Activated T-helper 2 cell treated with anti-CD3 and anti-CD28 coated beads, Interferon-gamma antibody, Interleukin-2, Interleukin-4, amounts not matched to agents 10 μg/mL and 5 μg/mL and 100 μg/mL, durations not matched to agents 14 hours and 24 hours and 36 hours (primary cell): ENCODE measurements at places on chromosomes 3 and 15. TPM values are rescaled to one million over a fixed set of nuclear protein-coding genes. Genes with fewer than 3 reads are reported as not detected.
A peak's percentile ranks its signal among the peaks of the same experiment; 100 is the strongest.

Gene CIP2A
- total RNA-seq = 45.6 and 53.2 TPM in 2 replicates

Gene RPP25
- 13.1 and 14.2 TPM in 2 replicates for total RNA-seq

Gene POLG
- 124 and 131 TPM in 2 replicates for total RNA-seq

Gene GREM1
- 0.23 TPM in 1 of 2 replicates, not detected in the other for total RNA-seq

Gene RBP2
- total RNA-seq = not detected in 2 replicates

Gene SECISBP2L
- total RNA-seq = 33.5 and 37.0 TPM in 2 replicates

Gene CIDEC
- not detected in 2 replicates for total RNA-seq

Gene SUSD5
- not detected in 2 replicates for total RNA-seq

Gene NOX5
- 0.21 TPM in 1 of 2 replicates, not detected in the other for total RNA-seq

Gene SOX14
- not detected in 2 replicates for total RNA-seq

DNA sequence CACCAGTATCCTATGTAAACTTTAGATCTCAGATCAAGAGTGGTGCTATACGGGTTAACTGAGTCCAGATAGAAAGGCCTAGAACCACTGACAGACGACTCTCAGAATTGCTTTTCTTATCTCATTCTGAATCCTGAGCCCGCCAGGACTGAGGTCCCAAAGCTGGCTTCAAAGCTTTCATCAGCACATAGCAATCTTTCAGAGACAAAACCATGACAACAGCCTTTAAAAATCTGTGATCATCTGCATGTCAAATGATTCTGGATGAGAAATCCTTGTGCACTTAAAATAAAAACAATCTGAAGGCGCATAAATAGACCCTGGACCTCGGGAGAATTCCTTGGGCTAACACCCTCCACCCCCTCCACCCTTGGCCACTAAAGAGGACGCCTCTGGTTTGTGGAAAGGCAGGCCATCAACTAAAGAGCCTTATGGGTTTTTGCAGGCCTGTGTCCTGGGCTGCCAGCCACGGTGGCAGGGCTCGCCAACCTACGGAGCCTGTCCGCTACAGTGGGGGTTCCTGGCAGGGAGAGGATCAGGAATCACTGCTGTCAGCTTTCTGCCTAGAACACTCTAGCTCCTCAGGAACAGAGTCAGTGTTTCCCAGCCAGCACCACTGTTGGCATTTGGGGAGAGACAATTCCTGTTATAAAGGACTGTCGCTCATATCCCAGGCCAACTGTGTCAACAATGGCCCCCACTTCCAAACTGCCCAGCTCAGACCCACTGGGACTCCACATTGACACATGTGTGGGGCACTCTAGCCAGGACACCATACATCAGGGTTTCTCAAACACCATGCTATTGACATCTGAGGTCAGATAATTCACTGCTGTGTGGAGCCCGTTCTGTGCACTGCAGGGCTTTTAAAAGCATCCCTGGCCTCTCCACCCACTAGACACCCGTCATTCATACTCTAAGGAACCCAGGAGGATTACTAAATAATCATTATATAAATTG is 20.2 kb downstream of the TLE3 start:
- no peak for DNase-seq

GRCh38 chr15:49424954-49425353 is 1.9 kb downstream of the FGF7 start:
- no peak for DNase-seq

GRCh38 chr3:97257942-97258697 is 443.7 kb downstream of the EPHA6 start:
- DNase-seq = no peak

GRCh38 chr3:160928183-160928726 is 172.2 kb downstream of the PPM1L start:
- DNase-seq = no peak

DNA sequence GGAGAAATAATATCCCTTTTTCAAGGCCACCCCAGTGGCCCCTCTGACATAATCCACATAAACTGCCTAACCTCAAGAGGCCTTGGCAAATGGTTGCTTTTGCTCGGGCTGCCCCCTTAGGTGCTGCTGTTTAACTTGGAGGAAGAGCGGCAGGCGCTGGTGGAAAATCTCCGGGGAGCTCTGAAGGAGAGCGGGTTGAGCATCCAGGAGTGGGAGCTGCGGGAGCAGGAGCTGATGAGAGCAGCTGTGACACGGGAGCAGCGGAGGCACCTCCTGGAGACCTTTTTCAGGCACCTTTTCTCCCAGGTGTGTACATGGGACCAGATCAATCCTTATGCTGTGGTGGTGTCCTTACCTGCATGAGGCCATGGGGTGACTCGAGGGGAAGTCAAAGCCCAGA is 15.0 kb downstream of the DUOX1 start:
- DNase-seq = no peak

GRCh38 chr3:20121088-20121487 is 64.9 kb downstream of the SGO1 start:
- DNase-seq = no peak

DNA sequence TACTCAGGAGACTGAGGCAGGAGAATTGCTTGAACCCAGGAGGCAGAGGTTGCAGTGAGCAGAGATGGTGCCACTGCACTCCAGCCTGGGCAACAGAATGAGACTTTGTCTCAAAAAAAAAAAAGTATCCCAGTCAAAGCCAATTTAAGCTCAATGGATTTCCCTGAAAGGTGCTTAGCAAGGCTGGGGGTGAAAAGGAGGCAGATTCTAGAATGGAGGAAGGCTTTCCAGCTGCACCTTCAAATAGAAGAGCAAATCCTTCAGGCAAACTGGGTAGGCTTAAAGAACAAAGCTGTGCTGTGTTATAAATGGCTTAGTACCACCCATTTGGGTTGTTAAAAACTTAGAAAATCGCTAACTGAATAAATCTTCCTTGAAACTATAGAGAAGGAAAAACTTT is 3.0 kb upstream of the IFT57 start:
- no peak for DNase-seq

GRCh38 chr15:50552238-50552637 is 5.8 kb upstream of the USP50 start:
- no peak for DNase-seq

DNA sequence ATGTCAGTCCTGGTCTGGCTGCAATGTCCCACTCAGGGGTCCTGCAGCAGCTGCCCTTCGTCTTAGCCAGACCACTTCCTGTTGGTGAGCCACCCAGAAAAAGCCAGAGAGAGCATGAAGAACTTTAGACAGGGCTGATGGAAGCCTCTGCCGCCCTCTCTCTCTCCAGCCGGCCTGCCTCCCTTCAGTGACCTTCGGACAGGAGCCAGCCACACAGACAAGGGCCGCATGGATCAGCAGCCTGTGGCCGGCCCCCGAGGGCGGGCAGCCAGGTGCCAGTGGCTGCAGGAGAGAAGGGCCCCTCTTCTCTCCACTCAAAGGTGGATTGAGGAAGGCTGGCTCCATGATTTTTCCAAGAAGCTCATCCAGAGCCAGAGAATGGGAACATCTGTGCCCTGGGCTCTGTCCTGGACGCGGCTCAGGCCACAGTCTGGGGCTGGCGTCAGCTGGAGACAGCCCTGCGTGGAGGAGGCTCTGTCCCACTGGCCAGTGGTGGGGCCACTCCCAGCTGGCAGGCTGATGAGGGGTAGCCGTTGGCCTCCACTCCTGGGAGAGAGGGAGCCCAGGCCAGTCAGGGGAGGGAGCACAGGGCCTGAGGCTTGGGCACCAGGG is 42.9 kb downstream of the ISG20 start:
- DNase-seq = no peak

DNA sequence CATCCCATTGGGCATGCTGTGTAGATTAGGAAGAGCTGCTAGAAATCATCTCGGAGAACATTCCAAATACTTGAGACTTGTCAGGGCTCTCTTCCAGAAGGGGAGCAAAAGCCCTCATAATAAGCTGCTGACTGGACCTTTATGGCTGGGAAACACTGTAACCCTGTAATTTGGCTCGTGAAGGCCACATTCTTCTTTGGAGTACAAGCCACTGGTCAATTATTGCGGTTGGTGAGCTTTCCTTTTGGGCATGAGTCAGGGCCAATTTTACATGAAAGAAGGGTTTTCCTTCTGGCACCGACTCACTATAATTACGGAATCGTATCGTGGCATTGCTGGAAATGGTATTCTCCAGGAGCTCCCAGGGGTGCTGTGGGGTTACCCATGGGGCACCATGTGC is 434.5 kb upstream of the RGMA start:
- DNase-seq = no peak

DNA sequence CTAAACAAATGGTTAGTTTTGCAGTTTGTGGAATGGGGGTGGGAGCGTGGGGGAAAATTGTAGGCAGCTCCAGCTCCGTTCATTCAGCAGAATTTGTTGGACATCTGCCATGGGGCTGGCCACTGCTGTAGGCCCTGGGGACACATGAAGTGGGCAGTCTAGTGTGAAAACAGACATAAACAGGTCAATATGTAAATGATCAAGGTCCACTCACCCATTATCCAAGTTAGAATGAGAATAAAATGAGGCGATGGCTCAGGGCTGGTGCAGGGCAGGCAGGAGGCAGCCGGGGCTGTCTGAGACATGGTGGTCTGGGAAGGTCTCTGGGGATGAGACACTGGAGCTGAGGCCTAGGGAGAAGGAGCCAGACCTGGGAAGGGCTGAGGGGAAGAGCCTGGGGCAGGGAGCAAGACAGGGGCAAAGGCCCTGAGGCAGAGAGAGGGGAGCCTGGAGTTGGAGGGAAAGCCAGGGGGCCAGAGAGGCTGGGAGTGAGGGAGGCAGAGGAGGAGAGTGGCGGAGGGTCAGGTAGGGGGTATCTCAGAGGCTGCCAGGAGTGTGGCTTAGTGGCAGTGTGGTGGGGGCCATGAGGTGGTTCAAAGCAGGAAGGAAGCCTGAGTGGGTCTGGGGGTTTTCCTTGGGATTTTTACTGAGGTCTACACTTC is 6.2 kb upstream of the SLC6A6 start:
- DNase-seq = no peak

DNA sequence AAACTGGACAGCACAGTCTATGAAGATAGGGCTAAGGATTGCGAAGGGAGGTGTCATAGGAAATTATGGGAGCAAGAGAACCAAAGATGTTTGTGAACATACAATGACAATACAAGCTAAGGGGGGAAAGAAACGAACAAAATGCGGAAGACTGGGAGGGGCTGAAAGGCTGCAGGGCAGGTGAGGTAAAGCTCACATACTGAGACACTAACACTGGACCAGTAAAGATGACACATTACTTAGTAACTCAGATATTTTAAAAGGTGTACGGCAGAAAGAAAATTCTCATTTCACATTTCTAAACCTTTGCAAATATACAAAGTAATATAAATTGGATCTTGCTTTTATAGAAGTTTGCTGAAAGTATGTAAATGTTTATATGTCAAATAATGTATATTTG is 10.1 kb downstream of the CLDND1 start:
- DNase-seq = no peak

DNA sequence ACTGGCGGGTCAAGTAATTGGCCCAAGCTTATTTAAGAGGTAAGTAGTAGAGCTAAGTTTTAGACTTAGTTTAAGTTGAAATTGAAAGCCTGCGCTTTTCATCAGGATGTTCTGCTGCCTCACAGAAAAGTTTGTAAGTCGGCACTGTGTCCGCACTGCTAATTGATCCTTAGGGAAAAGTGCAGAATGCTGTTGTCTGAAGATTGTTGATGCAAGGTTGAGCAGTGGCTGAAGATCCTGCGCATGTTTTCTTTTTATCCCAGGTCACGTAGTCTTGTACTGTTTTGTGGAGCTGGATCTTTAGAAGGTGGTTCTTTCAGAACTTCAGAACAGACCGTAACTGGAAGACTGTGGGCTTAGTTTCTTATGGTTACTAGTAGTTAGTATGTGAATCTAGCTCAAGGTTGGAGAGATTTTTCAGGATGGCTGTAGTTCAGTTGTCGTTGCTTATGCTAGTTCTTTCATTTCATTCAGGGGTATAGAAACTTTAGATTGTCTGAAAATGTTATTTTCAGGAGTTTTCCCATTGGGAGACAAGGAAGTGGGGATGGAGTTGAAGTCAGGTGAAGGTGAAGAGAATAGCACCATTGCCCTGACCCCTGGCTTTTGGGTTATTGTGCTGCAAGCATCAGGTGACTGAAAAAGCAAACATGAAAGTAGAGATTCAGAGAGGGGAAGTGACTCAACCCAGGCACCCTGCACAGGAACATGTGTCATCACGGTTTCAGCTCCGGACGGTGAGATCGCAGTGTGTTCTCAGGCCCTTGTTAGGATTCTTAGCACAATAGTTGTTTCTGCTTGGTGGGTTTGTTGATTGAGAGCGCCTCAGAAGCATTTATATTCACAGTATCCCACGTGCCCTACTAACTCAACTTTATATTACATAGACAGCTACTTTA is 32.8 kb downstream of the AKAP13 start:
- peak; percentile 71 for DNase-seq

DNA sequence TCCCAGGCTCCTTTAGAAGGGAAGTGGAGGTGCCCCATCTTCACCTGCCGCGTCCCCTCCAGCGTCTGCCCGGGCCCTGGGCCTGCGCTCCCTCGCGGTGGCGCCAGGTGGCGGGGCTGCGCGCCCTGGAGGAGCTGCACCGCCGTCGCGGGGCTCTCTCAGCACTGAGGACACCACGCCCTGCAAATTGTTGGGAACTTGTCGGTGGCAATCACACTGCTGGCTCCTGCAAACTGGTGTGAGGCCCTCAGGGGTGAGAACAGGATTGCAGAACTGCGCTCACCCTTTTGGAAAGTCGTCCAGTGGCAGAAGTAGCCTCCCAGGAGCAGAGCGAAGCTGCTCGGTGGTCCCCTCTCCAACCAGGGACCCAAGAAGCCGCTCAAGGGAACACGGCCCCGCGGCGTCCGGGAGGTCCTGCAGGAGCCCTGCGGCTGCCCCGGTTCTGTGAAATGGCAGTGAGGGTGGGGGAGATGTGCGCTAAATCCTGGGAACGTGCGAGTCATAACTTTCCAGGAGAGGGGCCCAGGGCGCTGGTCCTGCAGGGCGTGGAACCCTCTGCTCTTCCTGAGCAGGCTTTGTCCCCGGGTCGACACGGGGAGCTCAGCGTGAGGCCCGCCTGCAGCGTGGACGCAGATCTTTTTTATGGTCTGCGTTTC is 995 bp upstream of the LRRK1 start:
- peak; percentile 63 for DNase-seq

- DNase-seq = no peak
These were observed 25.4 kb downstream of the ALS2CL start for GRCh38 chr3:46668116-46668515.

- no peak for DNase-seq
These were observed 40.3 kb upstream of the PARL start for GRCh38 chr3:183924956-183925355.

GRCh38 chr3:180284331-180285110 is 247.8 kb upstream of the PEX5L start:
- DNase-seq = no peak

DNA sequence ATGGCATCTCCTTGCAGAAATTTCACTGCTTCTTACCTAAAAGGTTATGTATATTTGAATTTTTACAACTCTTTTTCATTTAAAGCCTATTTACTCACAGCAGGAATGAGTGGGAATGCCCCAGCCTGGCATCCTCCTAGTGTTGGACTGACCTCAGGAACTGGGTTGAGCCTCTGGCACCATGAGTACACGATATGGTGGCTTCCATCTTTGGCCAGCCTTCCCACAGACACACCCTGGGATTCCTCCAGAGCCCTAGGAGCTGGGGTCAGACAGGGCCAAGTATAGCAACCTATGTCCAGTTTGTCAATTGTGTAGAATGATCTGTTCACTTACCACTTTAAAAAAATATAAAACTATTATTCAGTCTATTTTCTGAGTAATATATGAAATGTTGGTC is 57.2 kb upstream of the HEG1 start:
- DNase-seq = no peak

GRCh38 chr3:9978710-9979305 is 7.8 kb downstream of the EMC3 start:
- no peak for DNase-seq

- DNase-seq = no peak
These were observed 24.2 kb upstream of the ERICH6 start for GRCh38 chr3:150727653-150728502.

- DNase-seq = no peak
These were observed 69.8 kb upstream of the ANKRD34C start for GRCh38 chr15:79212589-79213157.

GRCh38 chr3:11534011-11534792 is 109.5 kb downstream of the VGLL4 start:
- no peak for DNase-seq
